CD4-positive, alpha-beta T cell treated with Interleukin-12 subunit alpha and Interleukin-12 subunit beta, for 1 hour (primary cell): ENCODE measurements at places on chromosomes 12 and 14.
A peak's percentile ranks its signal among the peaks of the same experiment; 100 is the strongest.

DNA sequence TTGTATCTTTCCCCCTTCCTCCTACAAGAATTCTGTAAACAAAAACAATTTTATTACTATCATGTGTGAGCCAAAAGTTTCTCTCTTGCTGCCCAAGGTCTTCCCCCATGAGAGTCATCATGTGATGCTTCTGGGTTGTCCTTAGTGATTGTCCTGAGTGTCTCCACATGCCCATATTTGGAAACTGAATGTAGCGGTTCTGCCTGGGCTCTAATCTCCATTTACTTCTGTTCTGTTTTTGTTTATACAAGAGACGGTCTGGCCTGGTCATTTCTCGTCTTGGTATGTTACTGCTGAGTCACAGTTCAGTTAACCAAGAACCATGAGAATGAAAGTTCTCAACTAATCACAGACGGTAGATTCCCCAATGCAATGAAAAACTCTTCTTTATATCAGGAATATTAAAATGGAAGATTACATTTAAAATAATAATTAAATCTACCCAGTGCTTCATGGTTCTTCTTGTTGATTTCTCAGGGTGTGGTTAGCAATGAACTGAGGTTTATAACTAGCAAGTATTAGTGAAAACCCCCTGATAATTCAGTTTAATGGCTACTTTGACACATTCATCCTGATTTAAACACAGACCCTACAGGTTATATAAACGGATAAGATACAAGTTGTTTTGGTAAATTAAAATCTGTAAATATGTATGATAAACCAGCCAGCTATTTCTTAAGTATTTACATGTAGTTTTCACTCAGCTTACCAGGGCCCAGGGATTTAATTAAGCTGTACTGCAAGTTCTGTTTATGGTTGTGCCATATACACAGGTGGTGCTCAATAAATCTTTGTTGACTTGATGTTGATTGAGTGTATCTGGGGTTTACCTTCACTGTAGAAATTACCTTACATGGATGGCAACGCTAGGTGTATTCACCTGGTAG, 81.1 kb downstream of the PELI2 start:
- DNase-seq: no peak

DNA sequence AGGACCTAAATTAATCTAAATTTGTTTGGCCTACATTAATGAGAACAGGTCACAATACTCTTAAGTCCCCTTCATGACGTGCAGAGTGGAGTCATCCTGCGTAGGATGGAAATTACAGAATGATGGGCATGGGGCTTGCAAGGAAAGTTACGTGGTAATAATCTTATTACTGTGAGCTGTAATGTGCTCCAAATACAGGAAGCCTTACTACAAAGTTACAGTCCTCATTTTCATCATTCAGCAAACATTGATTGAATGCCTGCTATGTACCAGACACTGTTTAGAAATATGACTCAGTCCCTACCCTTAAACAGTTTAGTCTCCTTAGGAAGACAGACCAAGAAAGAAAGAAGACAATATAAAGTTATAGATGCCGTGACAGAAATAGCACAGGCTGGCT, 9.4 kb downstream of the HIGD1C start:
- no peak for DNase-seq

GRCh38 chr12:95205685-95206084, 11.6 kb downstream of the FGD6 start:
- no peak for DNase-seq

GRCh38 chr14:91350483-91350812, 67.2 kb downstream of the CCDC88C start:
- DNase-seq: no peak

- peak; percentile 16 for DNase-seq
Observed at GRCh38 chr12:88035907-88036289, 6.7 kb upstream of the C12orf50 start.

DNA sequence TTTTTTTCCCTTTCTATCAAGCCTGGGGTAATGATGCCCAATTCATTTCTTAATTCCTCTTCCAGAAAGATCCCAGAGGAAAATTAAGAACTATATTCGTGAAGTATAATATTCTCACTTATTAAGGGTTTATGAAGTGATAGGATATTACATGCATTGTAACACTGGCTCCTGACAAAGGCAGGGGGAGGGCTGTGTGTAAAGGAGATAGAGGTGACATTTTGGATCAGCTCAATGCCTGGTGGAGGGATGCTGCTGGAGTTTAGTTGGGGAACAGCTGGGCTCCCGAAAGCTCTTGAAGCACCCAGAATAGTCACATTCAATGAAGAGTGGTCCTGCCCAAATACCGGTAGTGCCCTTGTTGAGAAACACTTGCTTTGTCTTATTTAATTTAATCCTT, 774 bp downstream of the SERPINA11 start:
- DNase-seq: no peak

GRCh38 chr12:107130830-107131611, 37.7 kb upstream of the CRY1 start:
- no peak for DNase-seq

- DNase-seq: no peak
Observed at GRCh38 chr12:112199136-112199535, 73.8 kb downstream of the TRAFD1 start.

GRCh38 chr12:77213319-77213718, 147.9 kb upstream of the E2F7 start:
- no peak for DNase-seq

DNA sequence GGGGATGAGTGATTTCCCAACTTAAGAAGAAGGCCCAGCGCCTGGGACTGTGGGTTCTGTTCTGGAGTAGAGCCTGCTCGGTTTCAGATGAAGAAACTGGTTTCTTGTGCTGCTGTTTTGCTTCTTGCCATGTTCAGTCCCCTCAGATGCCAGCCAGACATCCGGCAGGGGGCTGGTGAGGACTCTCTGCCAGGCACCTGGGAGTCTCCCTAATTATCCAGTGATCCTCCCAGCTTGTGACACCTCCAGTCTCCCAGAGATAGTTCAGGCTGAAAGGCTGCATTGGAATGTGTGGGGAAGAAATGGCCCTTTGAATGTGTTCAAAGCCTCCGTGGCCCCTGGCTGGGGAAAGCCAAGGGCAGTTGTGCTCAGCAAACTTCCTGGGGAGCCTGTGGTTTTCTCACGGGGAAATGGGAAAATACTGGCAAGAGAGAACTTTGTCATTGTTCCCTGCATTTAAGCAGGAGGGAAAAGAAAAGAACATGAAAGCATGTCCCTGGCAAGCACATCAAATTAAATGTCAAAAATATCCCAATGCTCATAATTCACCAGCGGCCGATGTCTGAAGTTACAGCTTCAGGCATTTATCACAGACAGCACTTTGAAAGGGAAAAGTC, 8.5 kb upstream of the SERPINA12 start:
- DNase-seq: no peak

GRCh38 chr14:106848330-106849121, 1322.1 kb downstream of the TMEM121 start:
- DNase-seq: peak; percentile 17

- no peak for DNase-seq
Observed at GRCh38 chr14:96112032-96112431, 72.9 kb downstream of the C14orf132 start.

DNA sequence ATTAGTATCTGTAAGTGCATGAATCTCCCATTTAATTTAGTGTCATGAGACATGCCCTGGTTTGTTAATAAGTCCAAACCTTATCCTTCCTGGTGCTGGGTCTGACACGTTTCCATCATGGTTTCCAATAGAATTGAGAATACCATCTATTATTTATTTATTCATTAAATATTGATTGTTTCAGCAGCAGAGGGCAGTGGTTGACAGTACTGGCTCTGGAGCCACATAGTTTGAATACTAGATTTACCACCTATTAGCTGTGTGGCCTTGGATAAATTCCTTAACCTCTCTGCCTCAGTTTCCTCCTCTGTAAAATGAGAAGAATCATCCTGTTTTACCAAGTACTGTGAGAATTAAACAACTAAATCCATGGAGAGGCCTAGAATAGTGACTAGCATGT, 941 bp upstream of the STAB2 start:
- no peak for DNase-seq

DNA sequence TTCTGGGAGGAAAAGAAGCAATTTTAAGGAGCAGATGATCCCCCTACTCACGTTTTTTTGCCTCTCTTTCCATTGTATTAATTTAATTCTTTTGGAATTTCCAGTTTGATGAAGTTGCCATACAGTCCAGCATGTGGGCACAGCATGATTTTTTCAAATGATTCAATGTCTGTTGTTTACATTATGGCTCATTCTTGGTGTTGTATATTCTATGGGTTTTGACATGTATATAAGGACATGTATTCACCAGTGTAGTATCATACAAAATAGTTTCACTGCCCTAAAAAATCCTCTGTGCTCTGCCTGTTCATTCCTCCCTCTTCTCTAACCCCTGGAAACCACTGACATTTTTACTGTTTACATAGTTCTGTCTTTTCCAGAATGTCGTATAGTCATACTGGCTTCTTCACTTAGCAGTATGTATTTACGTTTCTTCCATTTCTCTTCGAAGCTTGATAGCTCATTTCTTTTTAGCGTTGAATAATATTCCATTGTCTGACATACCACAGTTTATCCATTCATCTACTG, 13.3 kb upstream of the KLHDC2 start:
- DNase-seq: no peak

- no peak for DNase-seq
Observed at GRCh38 chr12:131910302-131911027, 16.0 kb downstream of the ULK1 start.

DNA sequence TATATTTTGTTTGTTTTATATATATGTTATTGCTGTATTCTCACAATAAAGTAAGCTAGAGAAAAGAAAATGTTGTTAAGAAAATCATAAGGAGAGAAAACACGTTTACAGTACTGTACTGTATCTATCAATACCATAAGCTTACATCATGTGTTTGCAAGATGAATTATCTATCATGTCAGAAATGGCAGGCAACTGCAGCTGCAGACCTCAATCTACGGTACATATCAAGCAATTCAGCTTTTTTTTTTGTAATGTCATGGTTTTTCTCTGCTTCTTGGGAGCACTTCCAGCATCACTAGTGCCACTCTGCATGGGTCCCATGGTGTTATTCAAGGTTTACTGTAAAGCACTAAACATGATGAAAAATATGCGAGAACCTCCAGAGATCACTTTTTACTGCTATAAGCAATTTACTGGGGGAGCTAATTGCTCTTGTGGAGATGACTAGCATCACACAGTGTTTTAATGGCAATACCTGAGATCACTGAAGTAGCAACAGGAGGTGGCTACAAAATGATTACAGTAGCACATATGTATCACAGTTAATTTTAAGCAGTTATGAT, 9.0 kb upstream of the KRT2 start:
- DNase-seq: no peak

- DNase-seq: peak; percentile 84
Observed at GRCh38 chr14:106417224-106418049, 891.1 kb downstream of the TMEM121 start.

DNA sequence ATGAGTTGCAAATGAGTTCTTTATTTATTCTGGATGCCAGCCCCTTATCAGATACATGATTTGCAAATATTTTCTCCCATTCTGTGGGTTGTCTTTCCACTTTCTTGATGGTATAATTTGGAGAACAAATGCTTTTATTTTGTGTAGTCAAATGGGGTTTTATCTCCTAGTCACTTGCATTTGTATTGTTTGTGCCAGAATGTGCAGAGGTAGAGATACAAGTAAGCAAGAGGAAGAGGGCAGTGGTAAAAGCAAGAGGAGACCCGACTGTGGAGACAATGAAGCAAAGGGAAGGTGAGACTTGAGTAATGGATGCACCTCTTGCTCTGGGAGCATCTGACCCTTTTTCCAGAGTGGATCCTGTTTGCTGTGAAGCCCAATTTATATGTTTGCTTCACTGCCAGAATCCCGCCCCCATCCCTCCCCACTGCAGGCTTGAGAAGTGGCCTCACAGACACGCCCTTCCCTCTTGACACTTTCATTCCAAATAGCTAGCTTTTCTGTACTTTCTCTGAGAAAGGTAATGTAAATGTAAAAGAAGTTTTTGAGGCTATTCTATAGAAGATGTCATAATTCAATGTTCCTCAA, 786 bp upstream of the PFKM start:
- DNase-seq: no peak

DNA sequence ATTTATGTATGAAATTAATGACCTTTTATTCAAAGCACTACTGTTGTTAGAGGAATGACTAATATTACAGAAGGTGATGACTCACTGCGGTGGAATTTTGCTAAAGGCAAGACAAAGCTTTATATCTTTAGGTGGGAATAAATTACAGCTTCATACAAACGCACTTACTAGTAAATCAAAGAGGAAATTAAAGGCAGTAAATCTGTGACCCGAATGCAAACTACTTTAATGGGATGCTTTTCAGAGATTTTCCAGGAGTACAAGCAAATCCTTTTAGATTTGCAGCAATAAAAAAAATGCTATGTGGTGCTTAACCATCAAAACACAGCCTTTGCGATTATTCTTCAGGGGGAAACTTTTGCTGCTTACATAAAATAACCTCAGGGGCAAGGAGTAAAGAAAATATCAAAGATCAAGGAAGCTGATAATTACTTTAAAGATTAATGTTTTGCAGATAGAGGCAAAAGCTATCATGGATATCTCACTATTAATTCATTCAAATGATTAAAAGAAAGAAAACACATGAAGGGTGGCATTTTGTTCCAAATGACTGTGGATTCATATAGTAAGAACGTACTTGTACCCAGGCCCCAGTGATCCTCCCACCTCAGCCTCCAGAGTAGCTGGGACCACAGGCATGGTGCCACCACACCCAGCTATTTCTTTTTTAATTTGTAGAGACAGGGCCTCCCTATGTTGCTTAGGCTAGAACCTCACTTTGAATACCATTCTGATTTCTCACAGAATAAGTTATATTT, 98.9 kb downstream of the DENND5B start:
- no peak for DNase-seq

DNA sequence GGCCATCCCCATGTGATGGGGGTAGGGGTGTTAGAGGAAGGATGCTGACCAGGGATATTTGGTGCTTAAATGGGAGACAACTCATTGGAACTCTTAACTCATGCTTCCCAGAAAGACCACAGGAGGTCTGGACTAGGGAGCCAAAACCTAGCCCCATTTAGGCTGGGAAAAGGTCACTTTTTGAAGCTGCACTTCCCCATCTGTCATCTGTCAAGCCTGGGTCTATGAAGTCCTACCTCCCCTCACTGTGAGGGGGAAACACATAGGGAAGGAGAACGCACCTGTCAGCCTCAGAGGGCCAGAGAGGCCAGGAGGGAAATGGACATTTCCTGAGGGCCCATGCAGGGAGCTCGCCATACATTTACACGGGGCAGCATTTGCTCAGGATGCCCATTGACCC, 321.0 kb downstream of the BCL11B start:
- no peak for DNase-seq

DNA sequence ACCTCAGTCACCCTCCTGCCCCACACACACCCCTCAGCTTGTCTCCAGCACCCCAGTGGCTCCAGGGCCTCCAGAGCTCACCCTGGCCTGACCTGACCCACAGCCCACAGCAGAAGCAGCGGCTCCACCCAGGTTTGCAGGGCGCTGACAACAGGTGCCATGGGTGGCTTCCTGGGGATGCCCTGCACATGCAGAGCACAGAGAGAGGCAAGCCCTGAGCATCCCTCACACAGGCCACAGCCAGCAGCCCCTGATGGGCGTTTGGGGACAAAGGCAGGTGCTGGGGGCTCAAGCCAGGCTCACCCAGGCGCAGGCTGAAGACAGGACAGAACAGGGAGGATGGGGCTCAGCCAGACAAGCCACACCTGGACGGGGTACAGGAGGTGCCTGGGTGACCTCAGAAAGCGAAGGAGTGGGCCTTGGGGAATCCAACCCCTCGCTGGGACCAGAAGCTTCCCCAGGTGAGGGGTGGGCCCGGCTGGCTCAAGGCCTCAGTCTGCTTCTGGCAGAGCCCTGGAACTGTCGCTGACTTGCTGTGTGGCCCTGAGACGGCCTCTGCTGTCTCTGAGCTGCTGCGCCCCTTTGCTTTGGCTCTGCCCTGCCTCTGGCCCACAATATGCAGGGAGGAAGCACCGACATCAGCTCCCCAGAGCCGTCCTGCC, 10.6 kb downstream of the ARL6IP4 start:
- DNase-seq: no peak
